Transverse colon (tissue), 4 donors: ENCODE measurements at places on chromosomes 2 and 18.

- H3K27me3 ChIP-seq, result peaks cover 11% of the 10 kb centered on the region
- no peaks in the 10 kb centered on the region for H3K36me3 ChIP-seq
- no peaks in the 10 kb centered on the region for H3K4me1 ChIP-seq
Observed at GRCh38 chr2:45264227-45265225, 255.3 kb upstream of the SIX2 start.

- no peak for DNase-seq
- H3K27ac ChIP-seq, result no peak overlapping the region
- H3K4me1 ChIP-seq, result no peaks in the 10 kb centered on the region
- no peaks in the 10 kb centered on the region for H3K27me3 ChIP-seq
- H3K4me3 ChIP-seq, result no peak overlapping the region
- no peaks in the 10 kb centered on the region for H3K36me3 ChIP-seq
Observed at GRCh38 chr2:151087377-151087776, 174.3 kb downstream of the RBM43 start.

DNA sequence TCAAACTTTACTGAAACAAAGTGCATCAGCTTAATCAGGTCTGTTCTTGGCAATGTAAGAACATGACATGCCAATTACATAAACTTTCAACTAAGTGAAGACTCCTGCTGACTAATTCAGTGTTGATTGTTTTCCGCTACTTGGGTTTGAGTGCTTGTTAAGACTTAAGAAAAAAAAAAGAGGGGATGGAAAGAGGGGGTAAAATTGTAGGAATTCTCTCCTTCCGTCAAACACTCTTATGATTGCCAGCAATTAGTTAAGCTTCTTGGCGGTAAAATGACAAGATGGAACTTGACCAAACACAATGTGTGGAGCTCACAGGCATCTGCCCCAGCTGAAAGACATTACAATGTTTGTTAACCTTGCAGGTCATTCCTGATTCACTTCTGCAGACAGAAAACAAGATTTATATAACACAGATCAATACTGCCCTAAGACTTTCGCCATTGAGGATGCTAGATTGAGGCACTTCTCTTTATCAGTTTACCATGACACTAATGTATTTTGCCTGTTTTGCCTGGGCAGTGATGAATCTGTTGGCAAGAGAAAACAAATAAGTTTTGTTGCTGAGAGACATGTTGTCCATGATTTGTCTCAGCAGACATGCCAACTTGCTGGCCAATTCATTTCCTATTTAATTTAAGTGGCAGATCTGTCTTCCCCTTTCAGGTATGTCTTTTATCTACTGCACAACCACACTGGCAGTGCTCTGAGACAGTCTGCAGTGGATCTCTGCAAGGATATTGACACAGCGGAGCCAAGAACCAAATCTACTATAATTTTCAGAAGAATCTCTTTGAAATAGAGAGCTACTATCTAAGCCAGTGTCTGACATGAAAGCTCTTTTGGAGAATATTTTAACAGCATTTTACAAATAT lies 410.0 kb upstream of the KCNH7 start:
- H3K27me3 ChIP-seq, result no peaks in the 10 kb centered on the region
- no peak overlapping the region for H3K4me3 ChIP-seq
- no peaks in the 10 kb centered on the region for H3K4me1 ChIP-seq
- H3K36me3 ChIP-seq, result no peaks in the 10 kb centered on the region
- DNase-seq, result no peak

DNA sequence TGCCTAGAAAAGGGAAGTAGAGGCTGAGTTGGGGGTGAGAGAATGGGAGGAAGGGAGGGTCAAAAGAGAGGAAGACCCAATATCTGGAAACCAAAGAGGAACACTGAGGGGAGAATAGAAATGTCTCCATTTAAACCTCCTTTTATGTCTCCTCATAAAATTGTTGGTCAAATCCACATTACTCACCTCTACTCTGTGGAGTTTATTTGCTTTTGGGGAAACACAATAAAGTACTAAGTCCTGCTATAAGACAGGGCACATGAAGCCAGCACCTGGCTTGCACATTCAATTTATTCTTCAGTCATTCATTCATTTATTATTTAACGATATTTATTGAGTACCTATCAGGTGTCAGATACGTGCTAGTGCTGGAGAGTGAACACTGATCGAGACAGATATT lies 60.3 kb upstream of the NFE2L2 start:
- H3K4me3 ChIP-seq, result no peak overlapping the region
- H3K27me3 ChIP-seq, result no peaks in the 10 kb centered on the region
- DNase-seq, result no peak
- peaks cover 15% of the 10 kb centered on the region for H3K4me1 ChIP-seq
- peak overlapping the region; percentile 10 for H3K27ac ChIP-seq
- H3K36me3 ChIP-seq, result no peaks in the 10 kb centered on the region

GRCh38 chr2:217108575-217109027 lies 248.7 kb upstream of the TNP1 start:
- no peaks in the 10 kb centered on the region for H3K27me3 ChIP-seq
- H3K4me3 ChIP-seq, result no peak overlapping the region
- no peaks in the 10 kb centered on the region for H3K4me1 ChIP-seq
- H3K36me3 ChIP-seq, result no peaks in the 10 kb centered on the region
- DNase-seq, result no peak
- no peak overlapping the region for H3K27ac ChIP-seq

DNA sequence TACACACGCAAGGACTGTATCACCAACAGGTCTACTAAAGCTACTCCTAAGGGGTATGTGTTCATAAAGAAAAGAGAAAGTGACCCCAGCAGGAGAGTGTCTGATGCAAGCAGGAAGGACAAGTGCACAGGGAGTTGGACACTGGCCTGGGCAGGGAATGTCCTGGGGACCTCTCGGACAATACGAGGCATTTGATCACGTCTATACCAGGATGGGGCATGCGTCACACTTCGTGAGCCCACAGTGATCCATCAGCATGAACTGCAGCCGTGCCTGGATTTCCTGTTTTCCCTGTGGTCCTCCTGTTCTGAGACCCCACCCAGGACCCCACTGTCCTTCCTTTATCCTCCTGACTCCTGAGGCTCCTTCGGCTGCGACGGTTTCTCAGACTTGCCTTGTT lies 113.9 kb downstream of the HDAC4 start:
- H3K27me3 ChIP-seq, result no peaks in the 10 kb centered on the region
- DNase-seq, result peak; percentile 7
- no peaks in the 10 kb centered on the region for H3K36me3 ChIP-seq
- peaks cover 18% of the 10 kb centered on the region for H3K4me1 ChIP-seq
- no peak overlapping the region for H3K4me3 ChIP-seq

DNA sequence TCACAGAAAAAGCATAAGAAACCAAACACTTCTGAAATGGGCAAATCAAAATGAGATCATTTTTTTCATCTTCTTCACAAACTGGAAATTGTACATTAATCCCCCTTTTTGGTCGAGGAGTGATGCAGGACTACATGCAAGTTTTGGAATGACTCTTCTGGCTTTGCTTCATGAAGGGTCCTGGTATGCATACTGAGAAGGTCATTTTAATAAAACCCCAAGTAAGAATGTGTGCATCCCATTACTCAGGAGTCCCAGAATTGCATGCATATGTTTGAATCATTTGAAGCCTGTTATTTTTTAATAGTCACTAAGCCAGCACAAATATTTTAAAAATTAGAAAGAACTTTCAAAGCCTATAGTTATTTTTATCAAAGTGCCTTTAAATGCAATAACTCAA lies 16.7 kb upstream of the EHBP1 start:
- DNase-seq, result no peak
- no peak overlapping the region for H3K27ac ChIP-seq
- no peaks in the 10 kb centered on the region for H3K36me3 ChIP-seq
- H3K27me3 ChIP-seq, result no peaks in the 10 kb centered on the region
- H3K4me1 ChIP-seq, result no peaks in the 10 kb centered on the region
- no peak overlapping the region for H3K4me3 ChIP-seq

DNA sequence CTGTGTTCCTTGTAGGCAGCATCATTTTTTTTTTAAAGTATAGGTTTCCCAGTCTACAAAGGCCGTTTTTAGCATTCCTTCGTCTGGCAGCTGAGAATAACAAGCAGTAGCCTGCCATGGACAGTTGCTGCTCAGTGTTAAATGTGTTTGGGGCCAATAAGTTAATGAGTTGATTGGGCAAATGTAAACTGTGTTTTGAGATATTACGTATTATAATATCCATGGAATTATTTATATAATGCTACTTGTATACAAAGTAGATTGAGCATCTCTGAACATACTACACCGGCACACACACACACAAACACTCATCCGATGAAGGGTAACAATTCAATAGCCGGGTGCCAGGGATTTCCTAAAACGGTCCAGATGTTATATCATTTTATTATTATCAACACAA lies 97.2 kb downstream of the IRS1 start:
- no peaks in the 10 kb centered on the region for H3K4me1 ChIP-seq
- no peak overlapping the region for H3K4me3 ChIP-seq
- no peak for DNase-seq
- H3K27me3 ChIP-seq, result no peaks in the 10 kb centered on the region

DNA sequence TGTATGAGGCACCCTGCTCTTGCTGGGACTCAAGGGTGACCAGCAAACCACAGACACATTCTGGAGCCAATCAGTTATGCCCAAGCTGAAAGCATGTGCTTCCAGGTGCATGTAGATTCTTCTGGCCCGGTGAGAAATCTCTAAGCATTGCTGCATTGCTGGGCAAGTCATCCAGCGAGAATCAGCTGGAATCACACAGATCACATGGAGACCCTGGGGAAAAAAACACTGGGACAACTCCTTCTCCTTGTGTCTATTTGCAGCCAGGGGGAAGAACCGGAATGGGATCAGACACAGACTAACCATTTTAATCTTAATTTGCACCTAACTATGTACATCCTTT lies 119.7 kb upstream of the KLF7 start:
- H3K36me3 ChIP-seq, result no peaks in the 10 kb centered on the region
- H3K27ac ChIP-seq, result no peak overlapping the region
- H3K27me3 ChIP-seq, result no peaks in the 10 kb centered on the region

DNA sequence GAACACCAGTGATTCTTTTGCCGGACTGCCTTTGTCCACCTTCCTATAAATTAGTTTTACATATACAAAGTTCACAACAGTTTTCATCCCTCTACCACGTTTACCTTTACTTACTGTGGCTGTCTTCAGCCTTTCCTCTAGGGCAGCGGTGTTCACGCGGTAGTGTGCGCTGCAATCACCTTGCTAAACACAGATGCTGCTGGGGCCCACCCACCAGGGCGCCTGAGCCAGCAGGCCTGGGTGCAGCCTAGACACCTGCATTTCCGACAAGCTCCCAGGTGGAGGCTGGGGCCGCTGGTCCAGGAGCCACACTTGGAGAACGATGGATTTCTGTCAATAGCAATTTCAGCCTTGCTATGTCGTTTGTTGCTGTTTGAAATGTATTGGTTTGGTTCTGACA lies 83.1 kb downstream of the NDUFA10 start:
- no peak for DNase-seq
- H3K27me3 ChIP-seq, result no peaks in the 10 kb centered on the region
- peaks cover 3% of the 10 kb centered on the region for H3K4me1 ChIP-seq

- DNase-seq, result peak; percentile 55
- H3K4me3 ChIP-seq, result no peak overlapping the region
- no peaks in the 10 kb centered on the region for H3K36me3 ChIP-seq
- peaks cover 17% of the 10 kb centered on the region for H3K4me1 ChIP-seq
- H3K27me3 ChIP-seq, result no peaks in the 10 kb centered on the region
Observed at GRCh38 chr2:8803658-8804379, 33.6 kb downstream of the KIDINS220 start.

DNA sequence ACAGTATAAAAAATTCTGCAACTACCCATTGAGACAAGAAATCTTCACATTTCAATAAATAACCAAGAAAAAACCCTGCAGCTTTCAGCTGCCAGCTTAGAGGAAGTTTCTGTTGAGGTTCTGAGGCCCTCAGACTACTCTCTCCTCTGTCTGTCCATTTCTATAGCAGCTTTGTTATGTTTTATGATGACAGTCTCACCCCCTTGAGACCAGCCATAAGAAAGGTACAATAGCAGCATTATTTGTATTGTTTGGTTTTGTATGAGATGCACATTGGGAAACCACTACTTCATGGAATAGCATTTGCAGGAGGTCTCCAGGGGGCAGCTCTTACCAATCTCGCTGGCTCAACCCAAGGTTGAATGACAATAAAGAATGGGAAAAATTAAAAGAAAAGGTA lies 334.6 kb upstream of the VRK2 start:
- no peaks in the 10 kb centered on the region for H3K4me1 ChIP-seq
- no peak for DNase-seq
- H3K27ac ChIP-seq, result no peak overlapping the region

DNA sequence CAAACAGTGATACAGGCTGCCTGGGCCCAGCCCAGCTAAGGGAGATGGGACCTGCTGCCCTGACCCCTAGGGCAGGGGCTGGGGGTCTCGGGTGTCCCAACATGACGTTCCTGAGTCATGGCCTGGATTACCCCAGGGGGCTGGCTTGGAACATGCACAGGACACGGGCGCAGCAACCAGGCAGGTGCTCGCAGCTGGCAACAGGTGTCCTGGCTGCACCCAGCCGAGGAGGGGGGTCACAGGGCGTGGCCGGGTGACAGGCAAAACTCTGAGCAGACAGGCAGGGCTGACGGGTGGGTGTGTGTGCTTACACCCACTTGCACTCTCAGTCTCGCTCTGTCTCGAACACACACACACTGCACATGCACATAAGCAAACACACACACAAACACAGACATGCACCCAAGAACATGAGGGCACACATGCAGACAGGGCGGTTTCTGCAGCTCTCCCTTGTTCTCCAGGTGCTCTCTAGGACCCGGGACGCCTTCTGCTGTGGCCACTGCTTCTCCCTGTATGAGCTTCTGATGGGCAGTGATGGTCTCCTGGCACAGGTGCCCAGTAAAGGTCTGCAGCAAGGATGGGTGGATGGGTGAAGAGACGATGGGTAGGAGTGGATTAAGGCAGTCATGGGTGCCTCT lies 33.7 kb upstream of the TAF1B start:
- no peaks in the 10 kb centered on the region for H3K27me3 ChIP-seq
- peaks cover 19% of the 10 kb centered on the region for H3K4me1 ChIP-seq

GRCh38 chr18:56853961-56854360 lies 202.8 kb downstream of the WDR7 start:
- H3K36me3 ChIP-seq, result no peaks in the 10 kb centered on the region
- no peaks in the 10 kb centered on the region for H3K4me1 ChIP-seq
- no peaks in the 10 kb centered on the region for H3K27me3 ChIP-seq
- H3K27ac ChIP-seq, result no peak overlapping the region
- no peak overlapping the region for H3K4me3 ChIP-seq
- no peak for DNase-seq

DNA sequence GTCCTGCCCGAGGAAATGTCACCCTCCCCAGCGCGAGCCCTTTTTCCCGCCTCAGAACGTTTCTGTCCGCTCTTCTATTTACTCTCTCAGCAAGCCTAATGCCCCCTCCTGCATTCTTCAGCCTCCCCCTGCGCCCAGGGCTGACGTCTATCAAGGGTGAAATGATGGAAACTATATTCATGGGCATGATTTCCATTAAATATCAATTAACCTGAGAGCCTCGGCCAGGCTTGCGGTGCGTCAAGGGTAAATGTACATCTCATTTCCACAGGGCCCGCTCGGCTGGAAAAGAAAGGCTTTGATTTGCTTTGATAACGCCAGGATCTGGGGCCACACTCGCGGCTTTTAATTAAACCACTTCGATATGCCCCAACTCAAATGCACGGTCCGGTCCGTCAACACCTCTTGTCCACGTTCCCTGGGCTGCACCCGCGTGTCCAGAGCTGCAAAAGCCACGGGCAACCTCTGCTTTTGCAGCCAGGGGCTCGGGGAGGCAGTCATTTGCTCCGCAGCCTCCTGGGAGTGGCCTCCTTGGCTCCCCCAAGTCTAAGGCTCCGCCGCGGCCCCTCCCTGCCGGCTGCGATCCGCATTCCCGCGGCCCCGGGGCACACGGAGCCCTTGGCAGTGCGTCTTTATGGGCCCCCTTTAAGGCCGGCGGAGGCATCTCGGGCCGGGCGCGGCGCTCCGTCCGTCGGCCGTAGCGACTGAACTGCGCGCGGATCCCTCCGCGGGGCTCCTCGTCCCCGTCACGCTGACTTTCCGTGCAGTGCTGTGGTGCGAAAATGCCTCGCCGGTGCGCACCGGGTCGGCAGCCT lies at the start of gene HOXD8:
Gene HOXD8, plus strand, starts transcription at position 724 of the 815 bp plus-strand sequence. CDS start 662 bp downstream, outside the sequence.
- peaks cover 12% of the 10 kb centered on the region for H3K4me1 ChIP-seq
- H3K27me3 ChIP-seq, result peaks cover 83% of the 10 kb centered on the region
- peak within 1 kb of the TSS; percentile 44 for H3K4me3 ChIP-seq
- H3K36me3 ChIP-seq, result no peaks in the 10 kb centered on the region
